ENCODE measurements at places on chromosomes 1 and 21.

DNA sequence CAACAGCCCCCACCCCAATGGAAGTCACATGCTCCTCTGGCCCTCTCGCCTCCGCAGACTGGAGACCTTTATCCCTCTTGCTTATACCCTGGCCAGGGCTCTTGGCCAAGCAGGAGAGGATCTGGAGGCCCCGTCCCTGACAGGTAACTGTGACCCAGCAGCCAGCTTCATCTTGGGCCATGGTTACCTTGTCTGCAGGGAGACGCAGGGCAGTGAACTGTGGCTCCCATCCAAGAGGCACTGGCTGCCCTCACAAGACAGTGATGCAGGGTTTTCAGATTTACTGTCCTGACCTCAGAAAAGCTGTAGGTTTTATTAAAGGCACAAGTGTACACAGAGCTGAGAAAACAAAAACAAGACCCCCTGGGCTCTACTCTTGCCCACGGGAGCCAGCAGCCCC is 96.7 kb upstream of the KLHDC7A start:
- DNase-seq = no peak

DNA sequence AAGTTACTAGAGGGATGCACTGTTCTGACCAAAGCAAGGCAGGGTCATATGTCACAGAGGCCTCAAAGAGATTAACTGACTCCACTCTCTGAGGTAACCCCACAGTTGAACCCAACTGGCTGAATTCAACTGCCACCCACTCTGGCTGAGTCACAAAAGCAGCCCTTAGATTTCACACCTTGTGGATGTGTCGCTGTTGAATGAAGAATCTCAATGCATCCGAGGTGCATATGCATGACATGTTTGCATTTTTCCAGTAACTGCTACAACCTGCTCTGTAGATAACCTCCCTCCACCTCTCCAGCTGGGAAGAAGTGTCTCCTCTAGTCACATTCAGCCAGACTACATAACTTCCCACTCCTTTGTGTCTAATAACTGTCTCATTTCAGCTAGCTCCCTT is 27.9 kb upstream of the KIF21B start:
- no peak for DNase-seq

- peak; percentile 29 for DNase-seq
These were observed 55.0 kb upstream of the PAX7 start for GRCh38 chr1:18575620-18576019.

DNA sequence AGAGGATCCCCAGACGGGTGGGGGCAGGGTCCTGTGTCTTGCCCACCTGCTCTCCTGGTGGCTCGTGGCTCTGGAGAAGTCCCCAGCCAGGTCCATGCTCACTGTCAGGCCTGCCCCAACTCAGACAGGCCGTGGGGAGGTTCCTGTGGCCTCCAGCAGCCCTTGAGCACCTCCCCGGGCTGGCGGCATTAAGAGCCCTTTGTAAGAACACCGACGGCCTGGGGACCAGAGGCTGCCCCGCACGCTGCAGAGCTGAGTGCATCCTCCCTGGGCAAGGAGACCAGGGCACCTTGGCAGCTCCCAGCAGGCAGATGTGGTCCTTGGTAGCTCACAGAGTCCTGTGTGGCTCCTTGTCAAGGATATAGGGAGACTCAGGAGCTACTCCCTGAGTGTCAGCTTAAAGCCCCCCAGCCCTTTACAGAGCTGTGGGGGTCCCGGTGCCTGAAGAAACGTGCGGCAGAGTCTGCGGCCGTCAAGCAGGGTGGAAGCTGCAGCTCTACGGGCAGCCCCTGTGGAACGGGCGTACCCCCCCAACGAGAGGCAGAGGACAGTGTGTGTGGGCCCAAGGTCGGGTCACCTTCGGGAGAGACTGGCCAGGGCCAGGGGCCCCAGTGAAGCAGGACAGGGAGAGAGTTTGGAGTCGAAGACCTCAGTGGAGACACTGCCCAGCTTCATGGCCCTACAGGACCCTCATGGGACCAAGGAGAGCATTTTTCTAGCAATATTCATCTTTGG is 118.6 kb downstream of the PRDM16 start:
- no peak for DNase-seq

DNA sequence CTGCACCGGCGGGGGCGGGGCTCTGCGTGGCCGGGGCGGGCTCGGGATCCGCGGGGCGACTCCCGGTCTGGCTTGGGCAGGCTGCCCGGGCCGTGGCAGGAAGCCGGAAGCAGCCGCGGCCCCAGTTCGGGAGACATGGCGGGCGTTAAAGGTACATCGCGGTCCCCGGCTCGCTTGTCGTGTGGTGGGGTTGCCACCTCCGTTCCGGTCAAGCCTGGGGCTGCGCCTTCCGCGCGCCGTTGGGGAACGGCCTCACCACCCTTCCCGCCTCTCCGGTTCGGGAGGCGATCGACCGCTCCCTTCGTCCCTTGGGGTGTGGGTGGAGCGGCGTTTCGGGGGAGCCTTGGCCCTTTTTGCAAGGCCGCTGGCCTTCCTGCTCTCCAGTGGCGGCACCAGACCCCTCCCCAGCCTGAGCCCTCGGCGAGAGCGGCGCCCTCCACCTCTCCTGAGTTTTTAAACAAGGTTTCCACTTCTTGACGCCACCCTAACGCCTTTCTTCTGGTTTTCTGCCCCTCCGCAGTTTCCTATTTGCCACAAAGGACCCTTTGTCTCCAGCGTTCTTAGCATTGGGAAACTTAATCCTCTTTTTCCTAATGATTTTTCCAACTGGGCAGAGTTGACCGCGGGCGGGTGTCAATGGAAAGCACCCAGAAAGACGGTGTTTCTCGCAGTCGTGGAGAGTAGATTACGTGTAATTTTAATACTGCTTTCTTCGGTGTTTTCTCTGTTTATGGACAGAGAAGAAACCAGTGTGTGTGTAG is at the start of the genes LEPR and LEPROT:
Gene LEPR (plus strand): TSS at position 79 of the 761 bp plus-strand sequence. CDS start 144,898 bp downstream, outside the sequence.
Gene LEPROT (plus strand): TSS at position 79 of the 761 bp plus-strand sequence. CDS start 57 bp downstream, at position 136.
- no peak for DNase-seq

DNA sequence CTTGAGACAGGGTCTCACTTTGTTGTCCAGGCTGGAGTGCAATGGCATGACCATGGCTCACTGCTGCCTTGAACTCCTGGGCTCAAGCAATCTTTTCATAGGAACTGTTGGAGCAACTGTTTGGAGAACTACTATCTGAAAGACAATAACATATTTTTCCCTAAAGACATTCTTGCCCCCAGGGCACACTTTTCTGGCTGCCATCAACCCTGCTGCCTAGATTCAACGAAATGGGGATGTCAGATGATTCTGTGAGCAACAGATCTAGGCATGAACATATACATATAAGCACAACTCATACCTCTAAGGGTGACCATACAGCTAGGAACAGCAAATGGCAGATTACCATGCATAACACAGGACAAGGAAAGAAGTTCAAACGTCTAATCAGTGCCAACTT is 27.4 kb downstream of the JAK1 start:
- no peak for DNase-seq

- DNase-seq = no peak
These were observed 1038.9 kb downstream of the BRINP3 start for GRCh38 chr1:189438808-189439207.

GRCh38 chr1:150961756-150962155 is 12.9 kb downstream of the CERS2 start:
- no peak for DNase-seq

DNA sequence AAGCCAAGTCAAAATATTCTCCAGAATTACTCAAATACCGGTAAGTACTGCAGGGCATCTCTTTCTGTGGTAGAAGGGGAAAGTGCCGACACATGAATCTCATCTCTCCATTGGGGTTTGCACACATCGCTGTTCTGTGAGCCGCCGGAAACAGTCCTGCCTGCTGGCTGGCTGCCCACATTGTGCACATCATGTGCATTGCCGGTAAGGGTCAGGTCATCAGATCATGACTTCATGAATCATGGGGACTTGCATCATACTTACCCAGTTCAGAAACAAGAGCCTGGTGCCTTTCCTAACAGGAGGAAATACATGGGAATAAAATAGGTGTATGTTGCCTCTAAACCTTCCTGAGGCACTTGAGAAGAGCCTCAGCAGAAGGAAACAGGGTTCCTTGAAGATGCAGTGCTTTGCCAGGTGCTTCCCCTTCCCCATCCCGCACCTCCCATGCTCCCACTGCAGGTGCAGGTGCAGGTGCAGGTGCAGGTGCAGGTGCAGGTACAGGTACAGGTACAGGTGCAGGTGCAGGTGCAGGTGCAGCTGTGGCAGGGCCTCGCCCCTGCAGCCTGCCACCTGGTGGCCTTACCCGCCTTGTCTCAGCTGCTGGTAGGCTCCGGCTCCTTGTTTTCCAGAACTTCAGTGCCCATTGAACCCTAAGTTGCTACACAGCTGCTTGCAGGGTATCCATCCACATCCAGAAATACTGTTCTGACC is 26.5 kb downstream of the GPR137B start:
- DNase-seq = no peak

GRCh38 chr21:35738347-35738961 is 321.9 kb downstream of the SETD4 start:
- DNase-seq = no peak

DNA sequence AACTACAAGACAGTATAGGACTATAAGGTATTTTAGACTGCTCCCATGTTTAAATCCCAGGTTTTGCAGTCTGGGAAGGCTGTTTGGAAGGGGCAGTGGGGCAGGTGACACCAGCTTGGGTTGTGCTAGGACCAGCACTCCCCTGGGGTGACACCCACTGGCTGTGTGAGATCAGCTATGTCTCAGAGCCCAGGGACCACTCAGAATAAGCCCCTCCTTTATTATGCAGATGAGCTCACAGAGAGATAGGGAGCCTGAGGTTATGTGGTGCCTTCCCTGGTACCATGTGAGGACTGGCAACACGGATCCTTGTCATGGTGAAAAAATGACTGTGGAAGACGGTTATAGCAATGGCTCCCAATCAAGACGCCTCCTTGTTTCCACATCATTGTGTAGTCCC is 71.0 kb downstream of the NENF start:
- DNase-seq = no peak

GRCh38 chr1:87743256-87743655 is 414.6 kb downstream of the LMO4 start:
- no peak for DNase-seq

DNA sequence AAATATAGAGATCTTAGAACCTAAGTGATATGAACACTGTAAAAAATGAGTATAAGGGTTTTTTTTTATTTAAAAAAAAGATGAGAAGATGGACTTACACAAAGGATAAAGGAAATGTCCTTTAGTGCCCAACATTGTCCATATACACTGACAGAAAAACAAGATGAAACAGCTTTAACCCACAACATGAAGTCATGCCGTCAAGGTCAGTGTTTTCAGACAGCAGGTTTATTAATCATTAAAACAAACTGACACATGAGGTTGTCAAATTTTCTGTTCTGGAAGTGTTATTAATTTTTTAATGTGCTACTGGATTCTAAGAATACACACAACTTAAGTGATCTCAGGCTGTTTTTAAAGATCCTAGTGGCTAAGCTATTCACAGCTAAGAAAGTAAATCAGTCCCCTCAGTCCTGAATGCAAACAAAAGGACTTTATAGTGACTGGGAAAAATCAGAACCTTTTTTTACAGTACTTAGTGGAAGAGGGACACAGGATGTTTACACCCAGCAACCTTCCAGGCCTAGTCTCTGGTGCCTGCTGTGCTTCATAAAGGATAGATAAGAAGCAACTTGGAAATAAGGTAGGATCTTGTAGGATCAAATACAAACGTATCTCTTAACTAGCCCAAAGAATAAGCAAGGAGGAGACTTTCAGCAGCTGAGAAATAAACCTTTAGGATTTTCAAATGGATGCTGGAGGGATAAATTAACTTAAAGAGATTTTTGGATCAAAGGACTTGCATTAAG is 21.9 kb upstream of the PKN2 start:
- no peak for DNase-seq

DNA sequence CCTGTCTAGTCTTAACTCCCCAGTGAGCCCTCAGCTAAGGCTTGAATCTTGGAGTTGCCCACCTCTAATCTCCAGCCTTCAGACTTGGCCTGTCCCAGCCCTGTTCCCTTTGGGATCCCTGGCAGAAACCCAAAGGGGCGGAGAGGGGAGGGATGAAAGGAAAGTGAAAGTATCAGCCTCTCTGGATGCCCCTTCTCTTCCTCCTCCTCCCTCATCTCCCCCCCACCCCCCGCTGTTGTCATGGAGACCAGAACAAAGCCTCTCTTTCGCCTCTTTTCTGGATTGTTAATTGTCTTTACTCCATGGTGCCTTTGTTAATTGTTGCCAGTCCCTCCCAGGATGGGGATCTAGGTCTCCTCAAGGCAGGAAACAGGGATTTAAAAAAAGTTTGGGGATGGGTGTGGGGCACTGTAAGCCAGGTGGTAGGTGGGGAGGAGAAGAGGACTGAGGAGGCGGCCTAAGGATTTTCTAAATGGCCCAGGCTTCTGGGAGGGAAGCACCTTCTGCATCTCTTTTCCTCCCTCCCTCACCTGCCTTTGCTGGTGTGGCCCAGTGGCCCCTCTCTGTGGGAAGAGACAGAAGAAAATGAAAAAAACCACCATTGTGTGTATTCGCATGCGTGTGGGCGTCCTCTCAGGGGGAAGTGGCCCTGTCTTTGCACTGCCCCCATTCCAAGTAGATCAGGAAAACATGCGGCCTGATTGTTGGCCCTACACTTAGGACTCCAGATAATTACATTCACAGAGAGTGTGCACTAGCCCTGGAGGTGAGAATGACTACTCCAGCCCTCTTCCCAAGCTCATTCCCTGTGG is 7.5 kb upstream of the SOX13 start:
- DNase-seq = no peak

DNA sequence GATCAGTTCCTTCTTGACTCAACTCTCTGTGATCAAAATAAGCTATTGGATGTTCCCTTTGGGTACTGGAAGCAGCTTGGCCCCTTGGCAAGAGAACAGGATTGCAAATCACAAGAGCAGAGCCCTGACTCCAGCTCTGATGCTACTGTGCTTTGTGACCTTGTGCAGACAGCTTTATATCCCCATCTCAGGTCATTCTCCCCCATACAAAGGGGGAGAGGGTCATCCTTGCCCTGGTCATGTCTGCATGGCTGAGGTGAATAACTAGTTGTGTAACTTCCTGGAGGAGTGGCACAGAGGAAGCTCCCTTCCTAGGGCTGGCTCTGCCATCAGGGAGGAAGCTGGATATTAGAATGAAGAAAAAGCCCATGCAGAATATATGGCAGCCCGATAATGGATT is 142.9 kb downstream of the DHRS3 start:
- DNase-seq = no peak

- DNase-seq = no peak
These were observed 126.1 kb downstream of the MAP3K21 start for GRCh38 chr1:233453433-233454200.

GRCh38 chr1:7513081-7513480 is 258.0 kb upstream of the VAMP3 start:
- no peak for DNase-seq

- no peak for DNase-seq
These were observed 27.9 kb downstream of the OVAAL start for GRCh38 chr1:180586671-180587155.

DNA sequence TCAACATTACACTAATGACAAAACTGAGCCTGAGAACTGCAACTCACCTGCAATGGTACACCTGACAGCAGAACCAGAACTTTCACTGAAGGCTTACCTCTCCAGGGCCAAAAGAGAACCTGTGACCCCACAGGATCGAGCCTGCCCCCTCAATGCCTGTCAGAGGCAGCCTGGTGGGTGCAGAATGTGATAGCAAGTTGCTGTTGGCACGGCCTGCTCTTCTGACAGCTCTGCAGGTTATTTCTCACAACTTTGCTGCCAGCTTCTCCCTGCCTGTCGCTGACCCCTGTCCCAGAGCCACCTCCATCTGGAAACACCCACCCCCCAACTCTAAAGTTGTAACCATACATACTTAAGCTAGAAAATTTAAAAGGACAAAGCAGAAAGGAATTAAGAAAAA is 35.2 kb downstream of the HIVEP3 start:
- DNase-seq = no peak

GRCh38 chr1:226618380-226618779 is 69.8 kb downstream of the STUM start:
- no peak for DNase-seq

- DNase-seq = no peak
These were observed 121.5 kb downstream of the CLIC6 start for GRCh38 chr21:34790341-34790740.

Measured in activated T-cell treated with anti-CD3 and anti-CD28 coated beads for 48 hours (primary cell).